Aorta (tissue), 5 donors: ENCODE measurements at places on chromosomes 1 and 21.
A peak's percentile ranks its signal among the peaks of the same experiment; 100 is the strongest.

GRCh38 chr1:28933918-28934317 is 19.5 kb downstream of the EPB41 start:
- H3K27ac ChIP-seq = no peak overlapping the region
- no peaks in the 10 kb centered on the region for H3K27me3 ChIP-seq
- no peak for DNase-seq
- no peak overlapping the region for H3K4me3 ChIP-seq

DNA sequence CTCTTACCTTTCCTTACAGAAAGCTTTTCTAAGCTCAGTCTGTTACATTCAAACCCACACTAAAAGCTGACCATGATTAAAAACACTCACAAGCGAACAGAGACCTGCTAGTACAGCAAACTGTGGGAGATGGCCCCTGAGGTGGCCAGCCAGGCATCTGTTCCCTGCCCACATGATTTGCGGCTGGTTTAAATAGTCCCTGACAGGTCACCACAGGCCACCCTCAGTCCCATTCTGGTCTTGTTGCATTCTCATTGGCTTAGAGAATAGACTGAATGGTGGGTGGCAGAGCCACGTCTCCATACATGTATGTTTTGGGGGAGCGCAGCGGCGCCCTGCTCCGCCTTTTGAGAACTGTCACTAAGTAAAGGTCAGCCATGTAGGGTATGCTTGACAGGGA is 2.3 kb upstream of the ACTA1 start:
- no peak for DNase-seq
- H3K27me3 ChIP-seq = no peaks in the 10 kb centered on the region
- no peak overlapping the region for H3K4me3 ChIP-seq
- H3K36me3 ChIP-seq = peaks cover 2% of the 10 kb centered on the region

- H3K27me3 ChIP-seq = no peaks in the 10 kb centered on the region
- H3K4me1 ChIP-seq = no peaks in the 10 kb centered on the region
- peak overlapping the region; percentile 96 for H3K4me3 ChIP-seq
Measured at GRCh38 chr1:31155216-31155806, 84.4 kb downstream of the NKAIN1 start.

DNA sequence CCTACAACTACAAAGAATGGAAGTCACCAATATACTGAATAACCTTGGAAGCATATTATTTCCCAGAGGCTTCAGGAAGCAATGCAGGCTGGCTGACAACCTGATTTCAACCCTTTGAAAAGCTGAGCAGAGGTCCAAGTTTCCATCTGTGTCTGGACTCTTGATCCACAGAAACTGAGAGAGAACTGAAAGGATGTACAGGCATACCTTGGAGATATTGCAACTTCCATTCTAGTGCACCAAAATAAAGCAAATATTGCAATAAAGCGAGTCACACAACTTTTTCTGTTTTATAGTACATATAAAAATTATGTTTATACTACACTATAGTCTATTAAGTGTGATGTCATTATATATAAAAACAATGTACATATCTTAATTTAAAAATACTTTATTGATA is 85.3 kb downstream of the TYW3 start:
- no peak for DNase-seq
- no peak overlapping the region for H3K4me3 ChIP-seq
- no peaks in the 10 kb centered on the region for H3K27me3 ChIP-seq
- no peaks in the 10 kb centered on the region for H3K36me3 ChIP-seq

DNA sequence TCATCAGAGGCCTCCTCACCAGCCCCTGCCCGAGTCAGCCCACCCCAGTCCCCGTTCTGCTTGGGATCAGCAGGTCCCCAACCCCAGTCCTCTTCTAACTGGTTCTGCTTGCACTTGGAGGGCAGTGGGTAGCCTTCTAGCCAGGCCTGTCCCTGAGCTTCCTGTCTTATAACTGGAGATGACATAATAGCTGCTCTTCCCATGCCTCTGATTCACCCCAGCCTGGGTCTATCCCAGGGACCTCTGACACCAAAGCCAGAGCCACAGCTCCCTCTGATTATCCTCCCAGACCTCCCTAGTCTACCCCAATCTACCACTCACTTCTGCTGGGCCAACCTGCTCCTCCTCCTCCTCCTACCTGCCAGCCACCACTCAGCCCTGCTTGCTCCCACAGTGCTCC is 31.4 kb downstream of the IQGAP3 start:
- no peaks in the 10 kb centered on the region for H3K36me3 ChIP-seq
- H3K27me3 ChIP-seq = no peaks in the 10 kb centered on the region
- no peaks in the 10 kb centered on the region for H3K4me1 ChIP-seq
- H3K4me3 ChIP-seq = no peak overlapping the region
- peak; percentile 52 for DNase-seq

- no peaks in the 10 kb centered on the region for H3K27me3 ChIP-seq
- no peaks in the 10 kb centered on the region for H3K36me3 ChIP-seq
- DNase-seq = no peak
- no peak overlapping the region for H3K27ac ChIP-seq
- H3K4me3 ChIP-seq = no peak overlapping the region
Measured at GRCh38 chr1:94951509-94952208, 24.7 kb upstream of the CNN3 start.

DNA sequence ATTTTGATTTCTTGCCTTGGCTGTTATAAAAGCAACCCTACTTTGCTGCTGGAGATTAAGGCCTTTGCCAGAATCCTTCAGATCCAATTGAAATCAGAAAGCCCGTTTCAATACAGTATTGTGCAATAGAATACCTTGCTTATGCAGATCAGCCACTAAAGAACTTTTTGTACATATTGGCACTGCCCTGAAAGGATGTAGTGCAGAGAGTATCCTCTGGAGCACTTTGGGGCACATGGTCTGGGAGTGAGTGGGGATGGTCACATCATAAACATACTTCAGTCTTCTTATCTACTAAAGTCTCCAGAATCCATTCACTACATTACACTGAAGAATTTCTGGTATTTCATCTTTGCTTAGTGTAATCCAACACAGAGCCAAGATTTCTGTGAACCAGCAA is 189.0 kb downstream of the CENPF start:
- no peak overlapping the region for H3K27ac ChIP-seq
- H3K4me3 ChIP-seq = no peak overlapping the region

- no peaks in the 10 kb centered on the region for H3K4me1 ChIP-seq
- no peak for DNase-seq
- no peaks in the 10 kb centered on the region for H3K27me3 ChIP-seq
- no peaks in the 10 kb centered on the region for H3K36me3 ChIP-seq
Measured at GRCh38 chr1:183238071-183238470, 52.0 kb downstream of the LAMC2 start.

GRCh38 chr1:109579491-109579890 is 31.1 kb downstream of the GNAI3 start:
- H3K36me3 ChIP-seq = no peaks in the 10 kb centered on the region
- H3K4me3 ChIP-seq = no peak overlapping the region
- H3K4me1 ChIP-seq = peaks cover 3% of the 10 kb centered on the region
- DNase-seq = no peak

- no peaks in the 10 kb centered on the region for H3K27me3 ChIP-seq
- H3K4me3 ChIP-seq = no peak overlapping the region
- H3K4me1 ChIP-seq = no peaks in the 10 kb centered on the region
- no peak overlapping the region for H3K27ac ChIP-seq
Measured at GRCh38 chr1:75600781-75601180, 10.1 kb downstream of the SLC44A5 start.

DNA sequence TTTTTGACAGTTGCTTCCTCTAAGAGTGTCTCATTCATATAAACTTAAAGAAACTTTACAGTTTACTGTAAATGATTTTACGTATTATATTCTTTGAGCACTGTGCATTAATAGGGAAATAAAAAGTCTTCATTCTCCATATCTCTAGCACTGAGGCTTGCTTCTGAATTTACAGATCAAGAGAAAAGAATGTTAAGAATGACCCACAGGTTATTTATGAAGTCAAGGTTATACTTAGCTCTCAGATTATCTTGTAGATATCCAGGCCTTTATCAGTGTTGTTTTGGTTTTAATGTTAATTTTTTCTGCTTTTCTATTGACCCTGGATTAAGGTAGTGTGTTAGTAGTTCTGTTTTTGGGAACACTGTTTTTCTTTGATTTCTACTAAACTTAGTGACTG is 91.4 kb downstream of the GPR161 start:
- no peaks in the 10 kb centered on the region for H3K4me1 ChIP-seq
- no peak overlapping the region for H3K27ac ChIP-seq
- H3K36me3 ChIP-seq = no peaks in the 10 kb centered on the region
- no peak for DNase-seq
- no peak overlapping the region for H3K4me3 ChIP-seq

DNA sequence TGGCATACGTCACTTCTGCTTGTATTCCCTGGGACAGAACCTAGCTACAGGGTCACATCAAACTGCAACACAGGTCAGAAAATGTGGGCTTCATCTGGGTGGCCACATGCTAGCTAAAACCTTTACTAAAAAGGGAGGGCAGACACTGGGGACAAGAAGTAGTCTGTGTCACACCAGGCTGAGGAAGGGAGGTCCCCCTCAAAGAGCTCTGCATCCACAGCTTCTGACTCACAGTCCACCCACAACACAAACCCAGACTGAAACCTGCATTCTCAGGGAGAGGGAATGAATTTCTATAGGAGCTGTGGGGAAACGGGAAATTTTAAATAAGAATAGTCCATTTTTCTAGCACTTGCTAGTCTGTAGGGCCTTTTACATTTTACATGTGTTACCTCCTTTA is 16.2 kb downstream of the OLIG2 start:
- DNase-seq = no peak
- no peak overlapping the region for H3K27ac ChIP-seq
- no peaks in the 10 kb centered on the region for H3K4me1 ChIP-seq
- H3K27me3 ChIP-seq = no peaks in the 10 kb centered on the region
- no peaks in the 10 kb centered on the region for H3K36me3 ChIP-seq

DNA sequence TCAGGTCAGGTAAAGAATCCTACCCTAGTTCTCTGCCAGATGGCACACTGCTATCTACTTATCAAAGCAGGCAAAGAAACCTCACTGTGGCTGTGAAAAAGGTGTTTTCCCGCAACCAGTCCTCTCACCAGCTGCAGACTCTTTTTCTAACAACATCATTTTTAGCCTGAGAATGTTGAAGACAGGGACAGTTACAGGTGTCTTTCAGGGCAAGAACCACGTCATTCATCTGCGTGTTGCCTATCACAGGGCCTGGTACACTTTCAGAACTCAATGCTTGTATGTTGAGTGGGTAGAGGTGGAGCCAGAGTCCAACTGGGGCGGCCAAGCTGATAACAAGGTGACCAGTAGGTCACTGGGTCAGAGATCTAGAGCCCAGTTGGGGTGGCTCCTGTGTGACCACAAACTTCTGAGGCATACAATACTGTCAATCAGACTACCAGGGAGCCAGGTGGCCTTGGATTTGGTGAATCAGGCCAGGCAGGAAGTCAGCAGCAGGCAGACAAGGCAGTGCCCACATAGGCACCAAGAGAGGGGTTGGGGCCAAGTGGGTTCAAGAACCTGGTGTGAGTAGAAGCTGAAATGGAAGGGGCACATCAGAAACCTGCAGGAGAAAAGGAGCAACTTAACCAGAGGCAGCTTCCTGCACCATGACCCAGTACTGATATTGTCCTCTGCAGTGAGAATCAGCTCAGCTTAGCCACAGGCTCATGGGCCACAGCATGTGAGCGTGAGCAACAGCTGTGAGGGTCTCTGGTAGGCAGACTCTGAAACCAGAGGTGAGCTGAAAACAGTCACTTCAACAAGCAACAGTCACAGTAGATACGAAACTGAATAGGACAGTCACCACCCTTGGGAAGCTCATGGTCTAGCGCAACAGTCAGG is 123.6 kb downstream of the DTL start:
- H3K27ac ChIP-seq = no peak overlapping the region
- no peak overlapping the region for H3K4me3 ChIP-seq
- H3K4me1 ChIP-seq = peaks cover 9% of the 10 kb centered on the region
- DNase-seq = no peak
- no peaks in the 10 kb centered on the region for H3K36me3 ChIP-seq
- H3K27me3 ChIP-seq = no peaks in the 10 kb centered on the region

DNA sequence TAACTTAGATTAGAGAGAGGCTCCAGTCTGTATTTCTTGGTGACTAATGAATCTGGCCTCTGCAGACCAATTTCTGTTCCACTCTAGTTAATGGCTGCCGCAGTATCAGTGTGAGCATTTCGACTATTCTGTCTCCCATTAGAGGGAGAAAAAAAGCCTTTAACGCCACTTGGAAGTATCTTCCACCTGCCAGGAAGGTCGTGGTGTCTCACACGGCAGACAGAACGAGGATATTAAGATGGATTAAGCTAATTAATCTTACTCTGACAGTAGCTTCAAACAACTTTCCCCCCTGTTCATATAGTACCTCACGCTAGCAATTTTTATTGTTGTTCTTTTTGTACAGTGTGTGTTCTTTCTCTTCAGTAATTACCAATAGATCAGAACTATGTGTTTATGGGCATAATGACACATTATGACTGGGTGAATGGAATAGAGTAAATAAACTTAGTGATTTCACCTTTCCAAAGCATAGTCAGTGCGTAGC is 153.8 kb downstream of the ADGRL2 start:
- DNase-seq = no peak
- H3K36me3 ChIP-seq = no peaks in the 10 kb centered on the region
- no peaks in the 10 kb centered on the region for H3K27me3 ChIP-seq
- H3K4me1 ChIP-seq = no peaks in the 10 kb centered on the region
- no peak overlapping the region for H3K27ac ChIP-seq

DNA sequence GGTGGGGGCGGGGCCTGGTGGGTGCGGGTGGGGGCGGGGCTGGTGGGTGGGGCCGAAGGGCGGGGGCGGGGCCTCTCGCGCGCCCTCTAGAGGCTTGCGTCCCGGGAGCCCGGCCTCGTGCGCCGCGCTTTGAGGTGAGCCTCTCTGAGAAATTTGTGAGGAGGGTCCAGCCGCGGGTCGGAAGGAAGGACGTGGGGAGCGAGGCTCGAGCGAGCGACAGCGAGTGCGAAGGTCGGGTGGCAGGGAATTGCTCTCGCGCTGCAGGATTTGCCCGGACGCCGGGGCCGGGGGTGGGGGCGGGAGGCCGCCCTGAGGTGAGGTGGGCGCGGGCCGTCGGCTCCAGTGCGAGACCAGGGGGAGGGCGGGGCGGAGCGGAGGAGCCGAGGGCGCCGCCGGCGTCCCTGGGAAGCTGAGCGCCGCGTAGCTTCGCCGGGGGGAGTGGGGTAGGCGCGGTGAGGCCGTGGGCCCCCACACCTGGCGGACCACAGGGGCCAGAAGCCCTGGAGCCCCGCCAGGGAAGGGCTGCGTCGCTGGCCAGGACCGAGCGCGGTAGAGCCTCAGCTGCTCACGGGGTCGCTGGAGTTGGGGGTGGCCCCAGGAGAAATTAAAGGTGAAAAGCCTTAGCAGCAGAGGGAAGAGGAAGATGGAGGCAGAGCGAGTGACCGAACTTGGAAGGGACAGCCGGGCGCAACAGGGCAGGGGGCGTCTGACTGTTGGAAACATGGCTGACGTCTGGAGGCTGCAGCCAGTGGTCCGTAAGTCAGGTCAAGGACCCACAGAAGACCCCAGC is 754 bp upstream of the LSS start:
- no peaks in the 10 kb centered on the region for H3K36me3 ChIP-seq
- DNase-seq = no peak
- H3K4me3 ChIP-seq = peak overlapping the region; percentile 28
- peak overlapping the region; percentile 20 for H3K27ac ChIP-seq

DNA sequence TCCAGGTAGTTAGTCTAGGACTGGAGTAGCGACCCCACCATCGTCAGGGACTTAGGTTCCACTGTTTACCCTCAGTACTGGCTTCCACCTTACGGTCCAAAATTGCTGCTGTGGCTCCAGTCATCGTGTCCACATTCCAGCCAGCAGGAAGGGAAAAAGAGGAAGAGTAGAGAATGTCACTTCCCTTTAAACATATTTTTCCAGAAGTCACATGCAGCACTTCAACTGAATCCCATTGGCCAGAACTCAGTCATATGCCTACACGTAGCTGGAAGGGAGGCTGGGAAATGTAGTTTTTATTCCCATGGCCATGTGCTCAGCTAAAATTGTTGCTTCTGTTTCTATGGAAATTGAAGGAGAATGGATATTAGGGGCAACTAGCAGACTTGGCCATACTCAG is 84.1 kb upstream of the SELENON start:
- no peaks in the 10 kb centered on the region for H3K36me3 ChIP-seq
- peak; percentile 19 for DNase-seq
- H3K4me1 ChIP-seq = no peaks in the 10 kb centered on the region
- H3K4me3 ChIP-seq = no peak overlapping the region
- no peak overlapping the region for H3K27ac ChIP-seq
